ENCODE measurements at places on chromosomes 13 and 19.

- DNase-seq: no peak
- H3K4me1 ChIP-seq: no peaks in the 10 kb centered on the region
These were observed 315.2 kb downstream of the ATP8A2 start for GRCh38 chr13:25686831-25687470.

DNA sequence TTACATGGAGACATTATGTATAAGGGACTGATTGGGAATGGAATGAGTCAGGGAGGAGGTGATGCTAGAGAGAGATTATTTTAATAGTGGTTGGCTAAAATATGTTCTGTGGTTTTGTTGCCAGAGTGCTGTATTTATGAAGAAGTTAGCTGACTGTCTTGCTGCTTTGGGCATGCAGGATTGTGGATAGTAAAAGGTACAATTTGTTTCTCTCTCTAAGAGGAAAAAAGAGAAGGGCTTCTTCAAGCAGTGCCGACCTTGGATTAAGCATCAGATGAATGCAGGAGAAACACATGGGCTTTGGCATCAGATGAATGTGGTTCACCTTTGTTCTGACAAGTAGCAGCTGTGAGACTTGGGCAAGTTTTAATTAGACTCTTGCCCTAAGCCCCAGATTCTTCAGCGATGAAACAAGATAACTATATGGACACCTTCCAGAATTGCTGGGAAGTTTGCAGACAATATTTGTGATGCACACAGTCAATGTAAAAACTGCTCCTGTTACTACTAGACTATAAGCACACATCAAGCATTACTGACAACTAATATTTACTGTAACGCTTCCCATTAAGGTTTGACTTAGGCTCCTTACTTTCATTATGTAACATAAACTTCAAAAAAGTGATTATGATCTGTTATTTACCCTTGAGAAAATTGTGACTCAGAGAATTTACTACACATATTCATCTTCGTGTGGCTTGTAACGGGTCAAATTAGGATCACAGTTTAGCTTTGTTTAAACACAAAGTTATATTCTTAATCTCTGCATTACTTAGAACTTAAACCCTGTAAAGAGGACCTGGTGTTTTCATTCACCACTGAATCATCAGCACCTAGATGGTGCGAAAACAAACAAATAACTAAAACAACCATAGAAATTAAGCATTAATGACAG lies 824.0 kb downstream of the PCDH9 start:
- DNase-seq: no peak
- H3K27ac ChIP-seq: no peak overlapping the region
- H3K27me3 ChIP-seq: no peaks in the 10 kb centered on the region
- H3K4me1 ChIP-seq: no peaks in the 10 kb centered on the region
- H3K4me3 ChIP-seq: no peak overlapping the region

DNA sequence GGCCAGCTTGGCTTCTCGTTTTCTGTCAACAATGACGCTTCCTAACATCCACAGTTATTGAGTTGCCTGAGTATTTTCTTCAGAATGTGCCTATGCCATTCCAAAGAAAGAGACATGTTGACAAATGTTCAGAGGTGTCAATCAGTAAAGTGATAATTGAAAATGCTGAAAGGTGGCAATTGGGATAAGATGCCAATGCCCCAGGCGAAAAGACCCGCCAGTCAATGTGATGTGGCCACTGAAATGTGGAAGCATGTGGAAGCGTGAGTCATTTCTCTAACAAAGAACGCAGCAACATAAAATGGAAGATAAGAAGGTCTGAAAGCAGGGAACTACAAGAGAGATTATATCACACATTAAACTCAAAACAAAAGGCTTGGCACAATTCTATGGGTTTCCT lies 882.2 kb upstream of the SLC10A2 start:
- H3K4me1 ChIP-seq: no peaks in the 10 kb centered on the region
- DNase-seq: no peak
- H3K4me3 ChIP-seq: no peak overlapping the region
- no peaks in the 10 kb centered on the region for H3K27me3 ChIP-seq

DNA sequence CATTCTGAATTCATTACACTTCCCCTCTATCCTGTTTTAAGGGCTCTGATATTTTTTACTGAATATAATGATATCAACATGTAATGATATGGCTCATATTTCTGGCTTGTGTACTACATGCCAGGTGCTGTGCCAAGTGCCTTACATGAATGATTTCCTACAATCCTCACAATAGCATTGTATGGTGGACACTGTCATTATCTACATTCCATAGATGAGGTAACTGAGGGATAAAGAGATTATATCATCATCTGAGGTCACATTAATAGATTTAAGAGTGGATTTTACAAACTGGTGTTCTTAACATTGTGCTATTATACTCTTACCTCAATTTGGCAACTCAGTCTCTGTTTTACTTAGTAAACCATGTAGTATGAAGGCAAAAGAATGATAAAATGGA lies 502.0 kb downstream of the LIG4 start:
- no peak overlapping the region for H3K4me3 ChIP-seq
- H3K36me3 ChIP-seq: no peaks in the 10 kb centered on the region
- no peak overlapping the region for H3K27ac ChIP-seq
- no peak for DNase-seq
- H3K27me3 ChIP-seq: no peaks in the 10 kb centered on the region

DNA sequence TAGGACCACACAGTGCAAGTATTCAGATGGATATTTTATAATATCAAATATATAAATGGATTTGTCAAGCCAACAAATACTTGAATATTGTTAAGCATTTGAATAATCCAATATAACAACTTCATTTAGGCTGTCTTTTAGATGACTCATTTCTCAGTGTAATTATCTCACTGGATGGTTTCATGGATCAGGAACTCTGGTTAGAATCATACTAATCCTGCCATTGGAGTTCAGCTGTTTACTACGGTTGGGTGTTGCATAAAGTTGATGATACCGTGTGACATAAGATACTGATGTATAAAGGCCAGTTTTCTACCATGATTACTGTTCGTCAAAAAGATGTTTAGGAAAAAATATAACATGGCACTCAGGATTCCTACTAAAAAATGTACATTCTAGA lies 196.3 kb downstream of the TSHZ3 start:
- H3K36me3 ChIP-seq: no peaks in the 10 kb centered on the region
- H3K27ac ChIP-seq: no peak overlapping the region
- no peak overlapping the region for H3K4me3 ChIP-seq

DNA sequence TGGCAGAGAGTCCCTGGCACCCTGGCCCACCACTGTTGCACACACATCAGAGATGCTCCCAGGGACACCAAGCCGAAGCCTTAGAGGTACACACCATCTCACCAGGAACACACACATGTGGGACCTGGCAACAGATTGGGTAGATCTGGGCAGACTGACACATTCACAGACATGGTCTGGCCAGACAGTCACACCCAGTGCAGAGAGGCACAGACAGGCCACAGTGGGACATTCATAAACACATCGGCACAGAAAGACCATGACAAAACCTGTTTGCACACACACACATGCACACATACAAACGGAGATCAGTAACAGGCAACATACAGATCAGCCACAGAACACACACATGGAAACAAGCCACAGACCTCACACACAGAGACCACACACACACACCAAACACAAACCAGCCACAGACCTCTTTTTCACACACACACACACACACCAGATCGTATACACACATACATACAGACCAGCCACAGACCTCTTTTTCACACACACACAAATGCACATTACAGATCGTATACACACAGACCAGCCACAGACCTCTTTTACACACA lies 6.3 kb upstream of the JUNB start:
- H3K27ac ChIP-seq: peak overlapping the region; percentile 99
- no peak overlapping the region for H3K4me3 ChIP-seq
- no peaks in the 10 kb centered on the region for H3K27me3 ChIP-seq

Measured in thoracic aorta (tissue), 2 donors.